Activated naive CD4-positive, alpha-beta T cell treated with Interleukin-2 at 50 U/mL for 16 hours (primary cell): ENCODE measurements at places on chromosomes 11 and 22.

DNA sequence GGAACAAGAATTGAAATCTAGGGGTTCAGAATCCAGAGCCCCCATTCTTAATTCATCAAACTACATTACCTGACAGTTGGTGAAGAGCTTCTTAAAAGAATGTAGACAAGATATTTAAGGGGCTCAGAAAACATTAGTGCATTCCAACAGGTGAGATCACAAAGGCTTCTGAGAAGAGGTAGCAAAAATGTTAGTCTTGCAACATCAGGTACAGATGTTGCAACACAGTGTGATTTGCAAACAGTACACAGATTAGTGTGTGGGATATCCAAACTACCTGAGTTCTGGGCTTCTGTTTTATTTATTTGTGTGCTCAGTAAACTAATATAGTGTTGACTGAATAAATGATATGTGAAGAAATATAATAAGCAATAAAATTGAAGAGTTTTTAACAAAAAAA is 11.8 kb downstream of the CASP4 start:
- DNase-seq: no peak

DNA sequence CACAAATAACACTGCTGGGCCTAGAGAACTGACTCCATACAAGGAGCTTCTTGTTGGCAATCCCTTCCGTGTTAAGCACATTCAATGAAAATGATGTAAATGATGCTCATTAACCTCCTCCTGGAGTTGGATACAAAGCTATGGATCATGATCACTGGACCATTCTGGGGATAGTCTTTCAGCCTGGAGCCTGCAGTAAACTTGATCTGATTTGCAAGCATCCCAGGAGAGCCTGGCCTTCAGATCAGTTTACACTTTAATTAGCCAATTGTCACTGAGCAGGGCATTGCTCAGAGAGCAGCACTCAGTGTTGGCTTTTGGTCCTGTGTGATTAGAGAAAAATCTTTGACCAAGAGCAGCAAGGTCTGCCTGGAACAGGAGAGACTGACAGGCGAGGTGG is 45.6 kb downstream of the ARFGAP3 start:
- DNase-seq: no peak

- no peak for DNase-seq
Measured at GRCh38 chr22:37739611-37740049, 42.8 kb downstream of the TRIOBP start.

DNA sequence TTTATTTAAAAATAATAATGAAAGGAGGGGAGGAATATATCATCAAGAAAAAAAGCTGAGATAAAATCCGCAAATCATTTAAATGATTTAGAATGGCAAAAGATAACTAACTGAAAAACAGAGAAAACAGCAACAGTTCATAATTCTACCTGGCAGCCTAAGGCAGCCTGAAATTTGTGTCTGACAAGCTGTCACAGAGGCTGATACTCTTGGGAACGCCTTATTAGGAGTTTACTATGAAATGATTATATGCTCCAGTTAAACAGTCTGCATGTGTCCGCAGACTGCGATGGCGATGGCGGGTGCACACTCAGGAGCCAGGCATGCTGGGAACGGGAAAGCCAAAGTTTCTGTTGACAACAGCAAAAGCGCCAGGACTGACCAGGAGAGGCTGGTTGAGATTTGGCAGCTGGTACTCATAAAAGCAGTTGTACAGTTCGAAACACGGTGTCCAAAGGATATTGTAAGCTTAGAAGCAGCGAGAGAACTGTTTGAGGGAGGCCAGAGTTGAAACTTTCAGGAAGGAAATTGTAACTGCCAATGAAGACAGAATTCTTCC is 172.9 kb upstream of the MPPED2 start:
- DNase-seq: no peak

- no peak for DNase-seq
Measured at GRCh38 chr11:67420147-67420645, 4.7 kb downstream of the CARNS1 start.

GRCh38 chr11:42957831-42958230 is 354.0 kb upstream of the API5 start:
- no peak for DNase-seq

DNA sequence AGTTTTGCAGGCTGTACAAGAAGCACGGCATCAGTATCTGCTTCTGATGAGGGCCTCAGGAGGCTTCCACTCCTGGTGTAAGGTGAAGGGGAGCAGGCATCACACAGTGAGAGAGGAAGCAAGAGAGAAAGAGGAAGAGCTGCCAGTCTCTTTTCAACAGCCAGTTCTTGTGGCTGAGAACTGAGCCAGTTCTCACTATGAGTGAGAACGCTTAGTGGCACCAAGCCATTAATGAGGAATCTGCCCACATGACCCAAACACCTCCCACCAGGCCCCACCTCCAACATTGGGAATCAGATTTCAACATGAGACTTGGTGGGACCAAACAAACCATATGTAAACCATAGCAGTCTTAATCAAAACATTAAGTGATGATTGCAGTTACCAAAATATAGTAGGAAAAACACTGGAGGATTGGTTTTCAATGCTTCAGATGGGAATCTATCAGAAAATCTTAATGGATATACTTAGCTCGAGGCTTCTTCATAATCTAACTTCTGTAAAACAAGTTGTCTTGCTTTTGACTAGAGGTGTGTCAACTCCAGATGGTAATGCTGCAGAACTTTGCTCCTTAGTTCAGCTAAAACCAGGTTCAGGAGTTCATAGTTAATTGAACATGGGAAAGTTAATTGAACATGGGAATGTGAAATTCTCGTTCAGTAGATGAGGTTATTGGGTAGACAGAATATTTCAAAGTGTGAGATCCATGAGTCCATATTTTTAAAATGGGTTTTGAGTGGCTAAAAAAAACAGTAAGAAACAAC is 12.2 kb downstream of the FAR1 start:
- no peak for DNase-seq

DNA sequence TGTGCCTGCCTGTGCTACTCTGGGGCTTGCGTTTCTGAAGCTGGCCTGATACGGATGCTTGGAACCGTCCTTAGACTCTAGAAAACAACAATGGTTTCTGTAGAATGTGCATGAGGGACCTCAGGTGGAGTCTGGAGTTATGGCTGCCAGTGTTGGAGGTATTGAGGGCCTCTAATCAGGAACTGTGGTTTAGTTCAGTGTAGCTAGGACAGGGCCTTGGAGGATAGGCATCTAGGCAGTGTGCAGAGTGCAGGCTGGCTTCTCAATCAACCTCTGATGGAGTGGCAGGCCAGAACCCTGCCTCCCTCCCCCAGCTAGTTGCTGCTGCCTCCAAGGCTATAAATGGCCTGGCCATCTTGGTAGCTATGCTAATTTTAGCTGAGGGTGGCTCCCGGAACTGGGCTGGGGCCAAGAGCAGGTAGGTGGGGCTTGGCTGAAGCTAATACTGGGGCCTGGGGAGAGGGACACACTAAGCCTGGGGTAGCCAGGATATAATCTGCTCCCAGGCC is 4.0 kb downstream of the STIM1 start:
- DNase-seq: peak; percentile 27

DNA sequence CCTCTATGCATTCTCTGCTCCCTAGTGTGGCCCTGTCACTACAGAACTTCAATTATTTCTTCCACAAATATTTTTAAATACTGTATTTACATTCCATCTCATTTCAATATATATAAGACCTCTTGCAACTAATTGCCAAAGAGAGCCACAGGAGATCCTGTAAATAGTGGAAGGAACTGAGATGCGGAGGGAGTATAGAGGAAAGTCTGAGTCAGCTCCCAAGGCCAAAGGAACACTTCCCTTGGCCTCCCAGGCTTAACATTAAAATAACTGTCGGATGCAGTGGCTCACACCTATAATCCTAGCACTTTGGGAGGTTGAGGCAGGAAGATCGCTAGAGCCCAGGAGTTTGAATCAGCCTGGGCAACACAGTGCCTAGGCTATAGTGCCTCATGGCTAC is 31.2 kb downstream of the RBFOX2 start:
- no peak for DNase-seq

DNA sequence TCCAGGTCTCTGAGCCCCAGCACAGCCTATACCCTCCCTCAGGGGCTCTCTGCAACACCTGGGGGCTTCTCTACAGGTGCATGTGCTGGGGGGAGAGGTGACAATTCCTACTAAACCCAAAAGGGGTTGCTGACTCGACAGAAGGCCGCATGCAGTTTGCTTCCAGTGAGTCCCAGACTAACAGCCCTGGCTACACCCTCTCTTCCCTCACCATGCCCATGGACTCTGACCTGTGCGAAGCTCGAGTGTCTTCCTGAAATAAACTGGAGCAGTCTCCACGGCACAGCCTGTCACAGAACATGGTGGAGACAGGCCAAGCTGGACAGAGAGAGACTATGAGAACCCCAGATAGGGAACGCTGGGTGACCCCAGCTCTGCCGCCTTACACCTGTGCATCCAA is 16.6 kb downstream of the PLEKHA7 start:
- no peak for DNase-seq
